ENCODE measurements at places on chromosomes 11 and 22.

GRCh38 chr11:118908264-118908663 is 17.5 kb downstream of the BCL9L start:
- no peak for DNase-seq

- no peak for DNase-seq
Observed at GRCh38 chr11:35487532-35488078, 37.8 kb downstream of the PAMR1 start.

DNA sequence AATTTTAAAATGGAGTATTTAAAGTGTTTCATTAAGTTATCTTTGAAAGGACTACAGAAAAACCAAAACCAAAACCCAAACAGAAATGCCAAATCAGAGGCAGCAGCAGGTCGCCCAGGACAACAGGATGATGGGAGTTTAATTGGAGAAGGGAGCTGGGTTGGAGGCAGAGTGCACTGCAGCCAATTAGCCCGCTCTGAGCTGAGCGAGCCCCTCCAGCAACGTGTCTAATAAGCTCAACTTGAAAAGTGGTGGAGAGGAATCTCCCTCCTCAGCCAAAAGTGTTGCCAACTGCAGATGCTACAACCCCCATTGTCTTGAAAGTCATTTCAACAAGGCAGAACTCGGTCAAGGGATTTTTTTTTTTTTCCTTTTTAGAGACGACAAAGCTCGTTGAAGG is 323.9 kb downstream of the CADM1 start:
- DNase-seq = no peak

DNA sequence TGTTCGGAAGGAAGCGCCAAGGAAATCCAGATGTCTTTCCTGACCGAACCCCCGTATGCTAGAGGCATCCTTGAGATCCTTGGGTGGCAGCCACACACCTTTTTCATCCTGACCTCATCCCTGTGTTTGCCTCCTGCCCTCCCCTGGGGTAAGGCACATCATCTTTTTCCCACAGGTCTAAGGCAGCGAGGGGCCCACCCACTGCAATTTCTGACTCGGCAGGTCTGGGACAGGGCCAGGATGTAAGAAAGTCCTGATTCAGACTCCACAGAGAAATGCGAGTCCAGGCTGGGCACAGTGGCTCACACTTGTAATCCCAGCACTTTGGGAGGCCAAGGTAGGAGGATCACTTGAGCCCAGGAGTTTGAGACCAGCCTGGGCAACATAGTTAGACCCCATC is 10.5 kb downstream of the ZMAT5 start:
- no peak for DNase-seq

DNA sequence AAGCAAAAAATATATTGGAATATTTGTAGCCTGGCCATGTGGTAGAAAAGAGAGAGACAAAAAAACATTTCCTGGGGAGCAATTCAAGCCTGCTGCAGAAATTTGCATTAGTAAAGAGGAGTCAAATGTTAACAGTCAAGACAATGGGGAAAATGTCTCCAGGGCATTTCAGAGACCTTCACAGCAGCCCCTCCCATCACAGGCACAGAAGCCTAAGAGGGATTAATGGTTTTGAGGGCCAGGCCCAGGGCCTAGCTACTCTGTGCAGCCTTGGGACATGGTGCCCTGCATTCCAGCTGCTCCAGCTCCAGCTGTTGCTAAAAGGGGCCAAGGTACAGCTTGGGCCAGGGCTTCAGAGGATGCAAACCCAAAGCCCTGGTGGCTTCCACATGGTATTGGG is 46.8 kb downstream of the PGR start:
- no peak for DNase-seq

- DNase-seq = no peak
Observed at GRCh38 chr11:34609850-34610249, 11.0 kb upstream of the EHF start.

DNA sequence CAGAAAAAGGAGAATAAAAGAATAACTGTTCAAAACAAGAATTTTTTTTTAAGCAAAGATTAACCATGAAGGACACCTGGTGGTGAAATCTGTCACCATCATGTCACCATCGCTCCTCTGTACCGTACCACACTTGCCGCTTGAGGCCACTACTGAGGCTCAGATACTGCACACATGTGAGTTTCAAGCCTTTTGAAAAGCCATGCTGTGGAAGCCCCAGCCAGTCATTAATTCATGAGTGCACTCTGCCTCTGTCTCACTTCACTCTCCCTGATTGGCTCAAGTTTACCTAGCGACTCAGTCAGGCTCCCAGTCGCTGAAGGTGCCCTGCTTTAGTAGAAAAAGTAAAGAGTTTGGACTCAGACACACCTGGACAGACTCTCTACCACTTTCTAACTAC is 6.6 kb upstream of the MS4A12 start:
- DNase-seq = no peak

DNA sequence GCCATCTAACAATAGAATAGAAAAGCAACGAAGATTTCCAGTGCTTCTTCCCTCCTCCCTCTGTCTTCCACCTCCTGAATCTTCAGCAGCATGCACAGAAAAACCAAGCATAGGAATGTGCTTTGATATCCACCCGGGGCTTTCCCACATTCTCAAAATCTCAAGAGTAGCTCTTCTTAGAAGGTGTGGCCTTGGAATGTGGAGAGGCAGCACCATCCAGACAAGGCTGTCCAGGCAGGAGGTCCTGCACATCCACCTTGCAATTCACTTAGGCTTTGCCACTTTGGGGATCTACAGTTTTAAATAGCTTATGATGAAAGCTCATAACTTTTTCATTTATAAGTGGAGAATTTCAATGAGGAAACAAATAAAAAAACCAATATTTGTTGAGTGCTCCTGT is 72.9 kb downstream of the KIRREL3 start:
- no peak for DNase-seq

- no peak for DNase-seq
Observed at GRCh38 chr11:74783241-74783871, 34.7 kb downstream of the RNF169 start.

- no peak for DNase-seq
Observed at GRCh38 chr11:36775130-36775529, 177.1 kb upstream of the RAG2 start.

GRCh38 chr11:85749287-85749834 is 61.6 kb downstream of the SYTL2 start:
- DNase-seq = no peak

- DNase-seq = no peak
Observed at GRCh38 chr22:23175817-23176644, 4.3 kb upstream of the BCR start.

- DNase-seq = no peak
Observed at GRCh38 chr11:131871006-131871405, 500.6 kb downstream of the NTM start.

DNA sequence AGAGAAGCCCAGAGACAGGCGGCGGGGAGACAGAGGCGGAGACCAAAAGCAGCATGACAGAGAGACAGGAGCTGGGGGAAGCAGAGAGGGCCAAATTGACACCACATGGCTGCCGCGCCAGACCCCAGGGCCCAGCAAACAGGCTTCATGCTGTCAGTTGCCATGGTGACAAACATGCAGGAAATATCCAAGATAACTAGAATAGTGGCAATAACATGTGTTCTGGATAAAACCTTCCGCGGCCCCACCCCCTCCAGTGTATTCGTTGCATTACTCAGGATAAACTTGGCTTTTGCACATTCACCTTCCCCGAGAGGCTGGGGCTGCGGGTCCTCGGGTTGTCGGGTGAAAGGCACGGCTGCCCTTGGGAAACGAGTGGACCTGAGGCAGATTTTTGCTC is 49.9 kb upstream of the CDON start:
- no peak for DNase-seq
